ENCODE measurements at places on chromosomes 12 and 14.
A peak's percentile ranks its signal among the peaks of the same experiment; 100 is the strongest.

GRCh38 chr12:88242571-88242925 is 100.4 kb downstream of the TMTC3 start:
- DNase-seq: peak; percentile 83

- peak; percentile 5 for DNase-seq
These were observed 21.6 kb downstream of the EXOC5 start for GRCh38 chr14:57246933-57247657.

DNA sequence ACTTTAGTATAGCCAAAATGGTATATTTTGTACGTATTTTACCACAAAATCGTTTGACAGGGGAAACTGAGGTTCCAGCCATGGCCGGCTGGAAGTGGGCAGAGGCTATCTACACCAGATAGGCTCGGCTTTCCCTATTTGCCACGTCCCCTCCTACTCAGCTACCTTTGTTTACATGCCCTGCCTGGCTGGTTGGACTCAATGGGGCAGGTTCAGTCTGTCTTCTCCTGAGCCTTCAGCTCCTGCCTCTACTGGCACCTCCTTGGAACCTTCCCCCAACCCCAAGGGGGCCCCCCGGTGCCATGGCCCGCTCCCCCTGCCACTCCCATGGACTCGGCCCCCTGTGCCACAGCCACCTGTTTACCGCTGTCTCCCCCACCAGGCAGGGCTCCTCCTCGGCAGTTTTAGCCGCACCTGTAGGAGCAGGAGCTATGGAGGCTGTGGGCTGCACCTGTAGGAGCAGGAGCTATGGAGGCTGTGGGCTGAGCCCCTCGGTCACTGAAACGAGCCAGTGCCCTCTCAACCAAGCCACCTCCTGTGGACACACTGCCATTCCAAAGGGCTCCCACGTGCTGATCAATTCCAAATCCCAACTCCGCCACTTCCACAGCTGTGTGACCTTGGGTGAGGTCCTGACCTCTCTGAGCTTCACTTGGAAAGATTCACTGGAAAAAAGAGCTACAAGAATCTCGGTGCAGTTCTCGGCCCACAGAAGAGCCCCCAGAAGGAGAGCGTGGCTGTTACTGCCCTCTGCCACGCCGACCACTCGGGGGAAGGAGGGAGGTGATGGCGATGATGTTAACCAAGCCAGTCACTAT is 62.2 kb downstream of the NCOR2 start:
- no peak for DNase-seq

DNA sequence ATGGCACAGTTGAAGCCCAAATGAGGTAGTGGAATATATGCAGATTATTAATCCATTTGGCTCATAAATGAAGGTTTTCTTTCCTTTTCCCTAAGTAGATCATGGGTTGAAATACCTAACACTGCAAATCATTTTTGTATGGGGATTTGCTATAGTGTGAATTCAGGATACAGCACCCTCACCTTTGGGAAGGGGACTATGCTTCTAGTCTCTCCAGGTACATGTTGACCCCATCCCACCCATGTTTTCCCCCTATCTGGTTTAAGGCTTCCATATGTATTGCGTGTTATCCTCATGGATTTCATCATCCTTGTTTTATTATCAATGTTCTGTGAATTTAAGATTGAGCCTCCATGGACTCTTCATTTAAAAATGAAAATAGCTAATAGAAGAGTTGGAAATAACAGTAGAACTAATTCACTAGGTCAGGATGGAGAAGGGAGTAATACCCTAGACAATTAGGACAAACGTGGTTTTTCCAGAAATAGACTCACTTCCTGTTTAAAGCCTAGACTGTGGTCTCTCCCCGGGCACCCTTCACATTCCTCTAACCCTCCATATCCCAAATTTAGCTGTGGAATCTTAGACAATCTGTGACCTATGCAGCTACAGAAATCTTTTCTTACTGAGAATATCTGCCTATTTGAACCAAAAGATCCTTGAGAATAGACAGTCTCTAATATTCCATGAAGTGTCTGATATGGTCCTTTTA is 56.5 kb downstream of the DAD1 start:
- DNase-seq: peak; percentile 46

- DNase-seq: no peak
These were observed 59.8 kb upstream of the SLC38A2 start for GRCh38 chr12:46432325-46432724.

DNA sequence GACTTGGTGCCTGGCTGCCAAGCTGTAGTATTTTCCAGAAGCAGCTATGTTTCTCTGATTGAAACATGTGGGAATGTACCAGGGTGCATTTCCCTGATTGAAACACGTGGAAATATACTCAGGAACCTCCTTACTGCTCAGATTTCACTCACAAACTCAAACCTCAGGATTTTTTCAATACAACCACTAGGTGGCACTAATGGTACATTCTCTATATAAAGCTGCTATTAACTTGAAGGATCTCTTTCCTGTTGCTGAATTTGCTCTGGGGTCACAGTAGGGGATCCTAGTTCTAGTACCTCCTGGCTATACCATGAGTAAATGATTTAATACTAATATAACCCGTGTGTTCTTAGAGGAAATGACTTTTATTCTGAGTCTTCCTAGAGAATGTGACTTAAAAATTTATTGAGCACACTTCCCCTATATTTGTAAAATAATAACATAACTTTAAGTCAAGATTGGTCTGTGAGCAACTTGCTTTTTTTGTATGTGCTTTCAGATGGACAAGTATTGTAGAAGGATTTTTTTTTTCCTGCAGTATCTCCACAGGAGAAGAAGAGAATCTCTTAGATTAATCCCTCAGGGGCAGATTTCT is 173.8 kb upstream of the MIS18BP1 start:
- peak; percentile 49 for DNase-seq

DNA sequence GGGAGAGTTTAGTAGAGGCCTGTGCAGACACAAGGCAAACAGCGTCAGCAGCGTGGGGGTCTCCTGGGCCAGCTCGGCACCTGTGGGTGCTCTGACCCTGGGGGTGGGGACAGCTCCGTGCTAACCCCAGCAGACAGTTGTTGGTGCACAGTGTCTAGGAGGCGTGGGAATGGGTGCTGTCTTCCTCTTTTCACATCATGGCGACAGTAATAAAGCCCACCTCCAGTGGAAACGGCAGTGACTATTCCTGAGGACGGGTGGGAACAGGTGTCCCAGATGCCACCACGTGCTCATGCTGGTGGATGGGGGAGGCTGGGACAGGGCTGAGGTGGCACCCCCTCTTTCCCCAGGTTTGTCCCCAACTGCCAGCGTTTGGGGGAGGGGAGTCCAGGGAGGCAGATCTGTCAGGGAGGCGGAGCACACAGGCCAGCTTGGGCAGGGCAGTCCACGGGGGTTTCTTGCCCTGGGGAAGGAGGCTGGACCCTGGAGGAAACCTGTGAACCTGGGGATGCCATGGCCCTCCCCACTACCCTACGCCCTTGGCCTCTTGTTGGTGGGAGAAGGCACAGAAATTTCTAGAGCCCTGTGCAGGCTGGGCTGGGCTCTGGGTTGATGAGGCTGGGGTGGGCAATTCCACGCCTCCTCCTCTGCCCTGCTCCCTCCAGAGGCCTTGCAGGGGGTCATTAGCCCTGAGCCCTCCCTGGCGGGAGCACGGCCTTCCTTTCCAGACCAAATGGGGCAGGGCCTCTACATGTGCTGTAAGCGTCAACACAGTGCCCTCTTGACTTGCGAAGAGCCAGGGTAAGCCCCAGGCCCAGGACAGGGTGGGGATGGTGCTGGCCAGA is 3.8 kb downstream of the ZBTB42 start:
- no peak for DNase-seq

DNA sequence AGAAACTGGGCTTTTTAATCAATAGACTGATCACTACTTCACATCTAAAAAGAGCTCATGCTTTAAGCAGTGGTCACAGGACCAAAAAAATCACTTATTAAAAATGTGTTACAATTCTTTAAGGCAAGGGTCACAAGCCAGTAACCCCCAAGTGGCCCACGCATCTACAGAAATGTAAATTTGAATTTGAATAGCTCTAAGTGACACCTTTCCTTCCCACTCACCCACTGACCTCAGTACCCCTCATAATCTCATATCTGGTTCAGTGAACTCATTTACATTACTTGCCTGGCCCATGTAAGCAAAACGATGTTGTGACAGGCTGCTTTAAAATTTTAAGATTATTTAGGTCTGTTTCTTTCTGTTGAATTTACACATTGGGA is 27.4 kb downstream of the NELL2 start:
- no peak for DNase-seq

DNA sequence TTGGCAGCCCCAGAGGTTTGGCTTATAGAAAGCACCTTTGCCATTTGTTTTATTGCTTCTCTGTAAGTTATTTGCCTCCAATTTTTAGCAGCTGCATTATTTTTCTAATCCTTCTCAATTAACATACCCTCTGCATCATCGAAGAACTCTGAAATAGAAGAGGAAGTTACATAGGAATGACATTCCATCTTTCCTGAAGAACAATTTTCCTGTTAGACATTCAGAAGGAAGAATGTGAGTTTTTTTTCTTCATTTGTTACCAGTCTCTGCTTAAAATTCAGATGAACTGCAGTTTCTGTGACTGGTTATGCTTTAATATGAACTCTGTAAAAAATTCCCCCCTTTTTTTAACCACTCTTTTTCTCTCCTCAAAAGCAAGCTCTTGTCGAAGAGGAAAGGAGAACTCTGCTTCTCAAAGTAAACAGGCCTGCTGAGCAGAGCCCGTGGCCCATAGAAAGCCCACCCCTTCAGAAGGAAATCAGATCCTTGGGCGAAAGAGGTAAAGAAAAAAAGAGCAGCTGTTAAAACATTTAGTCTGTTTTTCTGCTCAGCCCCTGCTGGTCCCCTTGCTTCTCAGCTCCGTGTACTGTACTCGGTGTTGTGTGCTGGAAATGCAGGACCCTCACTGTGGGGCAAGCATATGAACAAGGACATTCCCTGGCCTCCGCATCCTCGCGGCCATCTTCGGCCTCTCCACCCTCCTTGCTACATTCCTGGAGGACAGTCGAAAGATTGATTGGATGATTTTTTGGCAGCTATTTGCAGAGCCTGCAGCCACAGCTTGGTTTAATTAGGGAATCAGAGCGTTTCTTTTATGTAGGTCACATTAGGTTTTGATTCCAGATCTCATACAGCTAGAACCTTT is 164.4 kb upstream of the LRIG3 start:
- DNase-seq: peak; percentile 92

GRCh38 chr12:130783110-130783715 is 55.8 kb downstream of the STX2 start:
- no peak for DNase-seq

GRCh38 chr12:123131291-123131832 is 19.5 kb downstream of the PITPNM2 start:
- no peak for DNase-seq

DNA sequence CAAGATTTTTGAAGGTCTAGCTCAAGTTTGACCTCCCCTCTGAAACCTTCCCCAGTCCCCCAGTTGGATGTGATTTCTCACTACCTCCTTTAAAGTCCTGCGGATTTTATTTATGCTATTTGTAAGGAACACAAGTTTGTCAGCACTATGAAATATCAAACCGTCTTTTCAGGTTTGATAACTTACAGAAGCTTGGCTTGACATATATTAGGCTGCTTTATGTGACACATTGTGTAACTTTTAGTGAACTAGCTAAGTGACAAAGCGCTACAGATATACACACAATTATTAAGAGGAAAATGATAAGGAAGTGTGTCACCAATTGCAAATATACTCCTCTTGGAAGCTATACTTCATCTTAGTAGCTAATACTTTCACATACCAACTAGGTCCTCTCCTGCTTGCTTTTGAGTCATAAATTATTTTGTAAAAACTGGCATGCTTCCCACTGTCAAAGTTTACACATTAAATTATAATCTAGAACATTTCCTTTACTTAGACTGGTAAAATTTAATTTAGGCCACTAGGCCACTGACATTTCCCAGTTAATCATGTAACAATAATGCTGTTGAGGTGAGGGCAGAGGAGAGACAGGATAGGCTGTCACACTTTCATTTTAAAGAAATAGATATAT is 149.5 kb downstream of the TMTC3 start:
- peak; percentile 33 for DNase-seq

DNA sequence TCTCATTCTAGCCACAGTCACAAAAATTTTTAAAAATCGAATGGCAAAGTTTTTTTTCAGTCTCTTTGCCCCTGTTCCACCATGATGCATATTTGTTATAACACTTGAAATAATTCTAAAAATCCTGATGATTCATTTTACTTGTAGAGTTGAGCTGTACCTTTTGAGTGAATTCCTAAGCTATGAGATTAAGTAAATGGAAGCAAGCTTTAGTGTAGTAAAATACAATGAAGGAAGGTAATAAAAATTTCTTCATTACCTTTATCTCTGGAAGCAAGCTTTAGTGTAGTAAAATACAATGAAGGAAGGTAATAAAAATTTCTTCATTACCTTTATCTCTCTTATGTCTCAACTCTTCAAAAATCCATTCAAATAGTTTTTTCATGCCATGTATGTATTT is 46.1 kb downstream of the TMTC3 start:
- no peak for DNase-seq

- no peak for DNase-seq
These were observed 230.5 kb upstream of the KITLG start for GRCh38 chr12:88810806-88811205.

DNA sequence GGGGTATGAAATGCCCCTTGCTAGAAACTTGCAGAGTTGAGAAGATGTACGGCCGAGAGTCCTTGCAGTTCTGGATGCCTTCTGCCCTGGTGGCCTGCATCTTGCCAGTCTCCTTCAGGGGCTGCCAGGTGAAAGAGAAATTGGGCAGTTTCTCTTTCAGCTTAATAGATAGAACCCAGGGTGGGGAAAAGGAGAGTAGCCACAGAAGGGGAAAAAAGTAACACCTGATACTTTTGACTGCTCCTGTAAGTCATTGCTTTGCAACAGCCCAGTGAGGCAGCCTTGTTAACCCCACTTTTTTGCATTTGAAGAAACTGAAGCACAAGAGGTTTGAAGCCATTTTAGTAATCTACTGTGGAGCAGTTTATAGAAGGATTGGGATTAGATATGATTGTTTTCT is 27.6 kb downstream of the TDP1 start:
- DNase-seq: no peak

DNA sequence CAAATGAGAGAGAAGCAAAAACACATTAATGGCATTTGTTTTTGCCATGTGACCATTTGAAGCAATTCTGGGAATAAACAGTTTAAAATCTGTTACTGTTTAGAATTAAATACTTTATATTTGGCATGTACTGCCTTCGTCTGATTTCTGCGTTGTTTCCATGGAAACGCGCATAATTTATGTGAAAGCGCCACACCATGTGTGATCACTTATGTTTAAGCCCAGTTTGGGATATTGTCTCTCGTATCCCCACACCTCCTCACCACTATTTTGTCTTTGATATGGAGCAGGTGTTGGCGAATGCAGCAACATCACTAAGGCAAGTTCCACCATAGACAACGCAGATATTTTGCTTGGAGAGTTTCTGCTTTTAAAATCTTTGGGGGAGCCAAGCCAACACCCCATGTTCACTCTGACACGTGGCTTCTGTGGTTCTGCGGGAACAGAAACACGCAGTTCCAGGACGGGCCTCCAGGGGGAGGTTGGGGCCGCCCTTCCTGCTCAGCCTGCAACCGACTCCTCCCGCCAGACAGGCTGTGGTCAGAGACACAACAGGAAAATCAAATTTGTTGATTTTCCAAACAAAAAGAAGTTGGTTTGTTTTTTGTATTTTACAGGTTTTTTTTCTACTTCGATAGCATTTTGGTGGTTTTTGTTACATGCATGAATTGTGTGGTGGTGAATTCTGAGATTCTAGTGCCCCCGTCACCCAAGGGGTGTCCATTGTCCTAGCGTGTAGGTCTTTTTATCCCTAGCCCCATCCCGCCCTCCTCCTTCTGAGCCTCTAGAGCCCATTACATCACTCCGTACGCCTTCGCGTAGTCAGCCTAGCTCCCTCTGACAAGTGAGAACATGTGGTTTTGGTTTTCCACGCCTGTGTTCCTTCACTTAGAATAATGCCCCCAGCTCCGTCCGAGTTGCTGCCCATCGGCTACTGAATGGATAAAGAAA is 101.9 kb upstream of the SFSWAP start:
- DNase-seq: peak; percentile 38

Measured in fibroblast of the aortic adventitia (primary cell).